ENCODE measurements at places on chromosomes 7 and 10. TPM values are rescaled to one million over a fixed set of nuclear protein-coding genes. Genes with fewer than 3 reads are reported as not detected.

The SLC26A5 gene
- total RNA-seq, result not detected

The ARMS2 gene
- total RNA-seq, result not detected

The ANKRD61 gene
- 0.35 TPM for total RNA-seq

The PAX4 gene
- total RNA-seq, result not detected

DNA sequence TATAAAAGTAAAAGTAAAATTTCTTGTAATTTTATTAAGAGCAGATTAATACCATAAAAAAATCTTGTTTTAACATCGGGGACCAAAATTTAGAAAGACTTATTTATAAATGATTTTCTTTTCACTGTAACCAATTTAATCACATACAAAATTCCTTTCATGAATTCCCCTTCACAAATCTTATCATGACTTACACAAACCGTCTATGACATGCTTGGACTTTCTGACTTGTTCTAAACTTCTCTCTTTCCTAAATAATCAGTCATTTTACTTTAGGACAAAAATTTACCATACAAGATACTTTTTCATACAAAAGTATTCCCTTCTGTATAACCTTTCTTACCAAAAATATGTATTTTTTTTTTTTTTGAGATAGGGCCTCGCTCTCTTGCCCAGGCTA is 9.3 kb downstream of the CROT start:
- no peak for DNase-seq

DNA sequence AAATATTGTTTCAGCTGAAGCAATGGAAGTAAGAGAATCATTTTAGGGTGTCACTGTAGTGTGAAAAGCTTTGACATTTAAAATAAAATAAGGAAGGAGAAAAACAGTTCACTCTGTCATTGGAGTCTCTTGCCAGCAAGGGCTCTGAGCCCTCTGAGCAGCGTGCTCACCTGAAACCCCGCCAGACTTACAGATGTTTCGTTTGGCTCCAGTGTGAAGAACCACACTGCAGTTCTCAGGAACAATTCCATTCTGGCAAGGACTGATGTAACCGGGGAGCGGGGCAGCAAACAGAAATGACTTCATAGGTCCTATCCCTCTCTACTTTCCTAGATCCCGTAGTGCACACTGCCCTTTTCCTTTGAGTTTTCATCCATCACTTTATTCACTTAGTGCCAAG is 164.3 kb downstream of the CELF2 start:
- no peak for DNase-seq

GRCh38 chr10:97425964-97426775 is at the start of gene PGAM1:
Gene PGAM1, plus strand, starts transcription at chr10:97426191. Its CDS starts 117 bp downstream, at chr10:97426308.
- peak; percentile 99 for DNase-seq

- no peak for DNase-seq
These were observed 20.5 kb upstream of the TNS3 start for GRCh38 chr7:47602272-47603004.

- no peak for DNase-seq
These were observed 29.1 kb downstream of the ALOX5 start for GRCh38 chr10:45403151-45403550.

- DNase-seq, result peak; percentile 69
These were observed 8.0 kb upstream of the BEND7 start for GRCh38 chr10:13536674-13537366.

- DNase-seq, result no peak
These were observed 33.8 kb upstream of the COMTD1 start for GRCh38 chr10:75269605-75270004.

- DNase-seq, result peak; percentile 36
These were observed 67.8 kb upstream of the PDCD4 start for GRCh38 chr10:110803830-110804338.

- DNase-seq, result no peak
These were observed 280.2 kb upstream of the PHYHIPL start for GRCh38 chr10:58896229-58896628.

All from endothelial cell of umbilical vein (primary cell).